Activated CD8-positive, alpha-beta T cell treated with anti-CD3 and anti-CD28 coated beads for 36 hours (primary cell): ENCODE measurements at places on chromosomes 11 and 22. TPM values are rescaled to one million over a fixed set of nuclear protein-coding genes. Genes with fewer than 3 reads are reported as not detected.

VWCE gene
- 23.3 TPM for total RNA-seq

CCDC73 gene
- total RNA-seq = not detected

HTR3B gene
- not detected for total RNA-seq

OR51B4 gene
- total RNA-seq = not detected

CAPN1 gene
- total RNA-seq = 74.7 TPM

CCDC87 gene
- 0.27 TPM for total RNA-seq

DDX25 gene
- total RNA-seq = 0.54 TPM

HORMAD2 gene
- not detected for total RNA-seq

GLB1L3 gene
- 11.2 TPM for total RNA-seq

OOSP3 gene
- not detected for total RNA-seq

OR8B12 gene
- not detected for total RNA-seq

GVQW3 gene
- 4.2 TPM for total RNA-seq

PHOX2A gene
- not detected for total RNA-seq

YPEL1 gene
- total RNA-seq = 0.99 TPM

SLC17A6 gene
- not detected for total RNA-seq

HBG2 gene
- not detected for total RNA-seq

GALNT18 gene
- 7.4 TPM for total RNA-seq

CAPN5 gene
- 2.2 TPM for total RNA-seq

OR52A1 gene
- total RNA-seq = not detected

GRM5 gene
- total RNA-seq = not detected

RAB38 gene
- total RNA-seq = 3.4 TPM

RASL10A gene
- total RNA-seq = 0.56 TPM

IL17REL gene
- total RNA-seq = 0.14 TPM

SCGB1C1 gene
- total RNA-seq = not detected

MDK gene
- 4.2 TPM for total RNA-seq

ZNRD2 gene
- 54.7 TPM for total RNA-seq

ANKRD13D gene
- total RNA-seq = 78.7 TPM

PGA5 gene
- total RNA-seq = not detected

LRRN4CL gene
- not detected for total RNA-seq

MISFA gene
- 1.1 TPM for total RNA-seq

DKK3 gene
- total RNA-seq = not detected

VSIG2 gene
- total RNA-seq = not detected

SCGB1A1 gene
- total RNA-seq = not detected

KCTD14 gene
- total RNA-seq = 0.16 TPM

F2 gene
- total RNA-seq = not detected

LDHAL6A gene
- not detected for total RNA-seq

MB gene
- not detected for total RNA-seq

SIK3 gene
- total RNA-seq = 24.1 TPM

SPON1 gene
- 0.96 TPM for total RNA-seq

SLC37A2 gene
- total RNA-seq = 0.74 TPM

SF3B2 gene
- total RNA-seq = 255 TPM

MMP27 gene
- not detected for total RNA-seq

DAGLA gene
- not detected for total RNA-seq

SUSD2 gene
- total RNA-seq = 0.95 TPM

OR8G5 gene
- total RNA-seq = not detected

OR8D1 gene
- not detected for total RNA-seq
